Stimulated activated CD8-positive, alpha-beta memory T cell treated with anti-CD3 and anti-CD28 coated beads, Interleukin-7, amount 100 ng/mL, for 48 hours (primary cell): ENCODE measurements at places on chromosomes 5 and 9.
A peak's percentile ranks its signal among the peaks of the same experiment; 100 is the strongest.

GRCh38 chr9:125238127-125238914 lies 2.8 kb downstream of the HSPA5 start:
- no peak for DNase-seq

GRCh38 chr5:8842971-8843551 lies 702.8 kb downstream of the SEMA5A start:
- DNase-seq, result no peak

DNA sequence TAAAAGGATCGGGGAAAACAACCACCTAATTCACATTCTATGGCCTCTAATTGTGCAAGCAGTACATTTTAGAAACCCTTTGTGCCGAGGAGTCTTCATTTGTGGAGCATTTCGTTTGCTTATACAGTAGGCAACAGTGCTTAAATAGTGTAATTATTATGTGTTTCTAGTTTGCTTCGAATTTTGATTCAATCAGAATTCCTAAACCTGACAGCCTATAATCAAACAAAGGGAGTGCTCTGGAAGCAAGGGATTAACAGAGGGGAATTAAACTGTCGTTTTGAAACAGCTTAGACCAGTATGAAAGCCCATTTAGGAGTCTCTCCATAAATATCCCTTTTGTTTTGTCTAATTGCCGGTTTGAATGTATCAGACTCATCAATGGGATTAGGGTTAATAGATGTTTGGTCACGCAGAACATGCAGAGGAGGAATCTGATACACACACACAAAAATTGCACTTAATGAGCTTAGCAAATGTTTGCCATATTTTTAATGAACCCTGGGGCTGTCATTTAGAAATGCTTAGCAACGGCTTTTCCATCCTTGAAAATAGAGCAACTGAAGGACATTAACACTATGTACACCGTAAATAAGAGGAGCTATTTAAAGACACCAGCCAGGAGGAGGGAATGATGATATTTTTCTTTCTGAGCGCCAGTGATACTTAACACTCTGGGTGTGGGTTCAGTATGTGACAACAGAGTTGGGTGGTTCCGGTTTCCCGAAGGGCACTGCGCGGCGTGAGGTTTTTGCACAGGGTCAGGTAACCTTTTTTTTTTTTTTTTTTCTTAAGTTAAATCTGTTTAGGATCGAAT lies 404.7 kb downstream of the TLE4 start:
- DNase-seq, result no peak

DNA sequence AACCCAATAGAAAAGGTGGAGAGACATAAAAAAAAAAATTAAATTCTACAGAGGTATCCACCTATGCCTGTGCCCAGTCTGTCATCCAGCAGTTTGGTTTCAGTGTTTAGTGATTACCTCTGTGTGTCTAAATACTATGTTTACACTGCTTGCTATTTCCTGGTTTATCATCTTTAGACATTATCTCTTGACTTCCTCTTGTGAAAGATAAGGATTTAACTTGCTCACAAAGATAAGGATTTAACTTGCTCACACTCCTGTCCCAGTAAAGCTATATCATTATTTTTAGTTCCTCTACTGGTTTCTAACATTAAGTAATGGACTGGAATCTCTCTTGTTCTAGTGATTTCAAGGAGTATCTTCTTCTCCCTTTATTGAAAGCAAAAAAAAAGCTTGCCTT lies 53.9 kb upstream of the ZFR start:
- no peak for DNase-seq

DNA sequence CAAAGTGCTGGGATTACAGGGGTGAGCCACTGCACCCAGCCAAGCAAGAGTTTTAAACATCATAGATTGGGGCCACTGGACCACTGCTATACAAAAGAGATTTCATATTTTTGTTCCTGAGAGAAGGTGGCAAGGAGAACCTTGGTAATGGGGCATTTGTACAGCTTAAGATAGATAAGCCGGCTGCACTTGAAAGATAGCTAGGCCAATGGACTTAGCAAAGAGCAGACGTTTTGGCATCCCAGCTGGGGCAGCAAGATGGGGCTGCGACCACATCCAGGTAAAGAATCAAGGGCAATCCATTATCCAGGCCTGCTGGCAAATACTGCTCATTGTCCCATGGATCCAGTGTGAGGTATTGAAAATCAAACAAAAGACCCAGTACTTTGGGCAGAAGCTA lies 3.9 kb upstream of the ISCA1 start:
- no peak for DNase-seq

GRCh38 chr5:175436359-175436758 lies 7.6 kb downstream of the DRD1 start:
- no peak for DNase-seq

GRCh38 chr9:127785933-127786772 lies at the start of gene CDK9:
CDK9 (plus strand) TSS chr9:127786034; CDS start chr9:127786149, 115 bp downstream.
- DNase-seq, result peak; percentile 91

- no peak for DNase-seq
Measured at GRCh38 chr9:137764171-137764671, 113.4 kb upstream of the CACNA1B start.

- no peak for DNase-seq
Measured at GRCh38 chr5:53276825-53277224, 167.3 kb upstream of the MOCS2 start.
